ENCODE measurements at places on chromosomes 1 and 21.

DNA sequence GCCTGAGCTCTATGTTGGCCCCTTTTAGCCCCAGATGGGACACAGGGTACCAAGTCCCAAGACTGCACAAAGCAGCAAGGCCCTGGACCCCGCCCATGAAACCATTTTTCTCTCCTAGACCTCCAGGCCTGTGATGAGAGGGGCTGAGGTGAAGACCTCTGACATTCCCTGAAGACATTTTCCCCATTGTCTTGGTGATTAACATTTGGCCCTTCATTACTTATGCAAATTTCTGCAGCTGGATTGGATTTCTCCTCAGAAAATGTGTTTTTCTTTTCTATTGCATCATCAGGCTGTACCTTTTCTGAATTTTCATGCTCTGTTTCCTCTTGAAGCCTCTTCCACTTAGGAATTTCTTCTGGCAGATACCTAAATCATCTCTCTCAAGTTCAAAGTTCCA lies 8.2 kb upstream of the PSMA5 start:
- H3K4me3 ChIP-seq = no peak overlapping the region
- H3K36me3 ChIP-seq = no peaks in the 10 kb centered on the region
- H3K27ac ChIP-seq = no peak overlapping the region
- no peaks in the 10 kb centered on the region for H3K4me1 ChIP-seq
- peaks cover 7% of the 10 kb centered on the region for H3K27me3 ChIP-seq

DNA sequence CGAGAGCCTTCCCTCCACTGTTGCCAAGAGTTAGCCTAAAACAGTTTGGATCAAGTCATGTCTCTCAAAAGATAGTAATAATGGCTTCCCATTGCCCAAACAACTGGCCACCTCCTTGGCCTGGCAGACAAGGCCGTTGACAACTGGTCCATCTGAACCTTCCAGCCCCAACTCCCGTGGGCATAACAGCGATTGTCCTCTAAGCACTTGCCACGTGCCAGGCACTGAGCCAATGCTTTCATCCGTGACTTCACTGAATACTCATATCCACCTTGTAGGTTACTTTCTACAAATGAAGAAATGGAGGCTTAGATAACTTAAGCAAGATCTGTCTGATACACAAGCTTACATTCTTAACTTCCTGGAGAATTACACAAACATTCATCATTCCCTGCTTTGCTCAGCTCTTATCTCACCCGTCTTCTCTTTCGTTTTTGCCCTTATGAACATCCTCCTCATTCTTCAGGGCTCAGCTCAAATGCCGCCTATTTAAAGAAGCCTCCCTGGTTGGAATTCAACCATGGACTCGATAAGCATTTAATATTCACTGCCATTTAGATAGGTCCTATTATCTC lies 106.4 kb downstream of the KCND3 start:
- H3K36me3 ChIP-seq = no peaks in the 10 kb centered on the region
- H3K4me1 ChIP-seq = no peaks in the 10 kb centered on the region
- no peak for DNase-seq
- peaks cover 9% of the 10 kb centered on the region for H3K27me3 ChIP-seq
- no peak overlapping the region for H3K4me3 ChIP-seq

- no peak overlapping the region for H3K4me3 ChIP-seq
- no peaks in the 10 kb centered on the region for H3K27me3 ChIP-seq
Measured at GRCh38 chr1:62457955-62458354, 21.1 kb downstream of the USP1 start.

GRCh38 chr1:41461790-41462679 lies 22.4 kb downstream of the EDN2 start:
- no peak overlapping the region for H3K27ac ChIP-seq
- no peaks in the 10 kb centered on the region for H3K27me3 ChIP-seq
- DNase-seq = no peak
- no peaks in the 10 kb centered on the region for H3K36me3 ChIP-seq
- no peaks in the 10 kb centered on the region for H3K4me1 ChIP-seq
- no peak overlapping the region for H3K4me3 ChIP-seq

DNA sequence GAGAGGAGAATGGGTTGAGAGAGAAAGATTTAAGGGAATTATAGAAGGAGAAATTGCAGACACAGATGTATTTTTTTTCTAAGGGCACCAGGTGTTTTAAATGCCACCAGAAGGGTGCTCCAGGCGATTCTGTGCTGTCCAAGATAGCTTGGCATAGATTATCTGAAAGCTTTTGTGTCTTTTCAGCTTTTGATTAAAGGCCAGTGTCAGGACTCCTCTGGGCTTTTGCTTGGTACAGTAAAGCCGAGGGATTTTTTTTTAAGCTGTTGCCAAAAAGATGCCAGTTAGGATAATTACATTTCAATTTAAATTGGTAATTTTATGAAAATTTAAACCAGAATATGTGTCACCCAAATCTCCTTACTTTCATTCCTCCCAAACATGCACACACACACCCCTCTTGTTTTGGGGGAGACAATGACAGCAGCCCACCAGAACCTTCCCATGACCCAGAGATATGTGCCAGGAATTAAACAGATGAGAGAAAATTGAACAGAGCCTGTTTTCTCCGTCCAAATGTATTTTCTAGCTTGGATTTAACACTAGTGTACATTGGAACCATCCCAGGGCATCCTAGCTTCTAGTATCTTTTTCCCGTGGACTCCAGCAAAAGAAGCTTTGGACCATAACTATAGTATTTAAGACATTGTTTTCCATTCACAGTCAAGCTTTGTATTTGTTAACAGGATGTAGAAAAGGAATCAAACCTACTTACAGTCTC lies 670.7 kb upstream of the CXADR start:
- no peaks in the 10 kb centered on the region for H3K36me3 ChIP-seq
- H3K4me3 ChIP-seq = no peak overlapping the region
- H3K27ac ChIP-seq = no peak overlapping the region
- no peak for DNase-seq

DNA sequence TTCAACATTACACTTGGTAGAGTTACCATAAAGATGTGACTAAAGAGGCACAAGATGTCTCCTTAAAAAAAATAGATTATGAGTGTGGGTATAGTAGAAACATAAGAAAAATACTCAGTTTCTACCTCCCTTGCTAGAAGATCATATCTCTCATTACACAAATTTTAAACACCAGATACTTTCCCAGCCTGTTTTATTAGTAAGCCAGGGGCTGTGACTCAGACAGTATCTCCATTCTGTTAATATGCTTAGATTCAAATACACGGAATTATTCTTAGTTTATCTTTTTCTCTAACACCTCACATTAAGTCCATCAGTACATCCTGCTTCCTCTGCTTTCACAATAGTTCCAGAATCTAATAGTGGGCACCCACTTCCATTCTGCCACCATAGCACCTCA lies 561.8 kb upstream of the ADAMTS5 start:
- H3K27ac ChIP-seq = no peak overlapping the region
- H3K4me3 ChIP-seq = no peak overlapping the region
- no peaks in the 10 kb centered on the region for H3K36me3 ChIP-seq
- no peak for DNase-seq
- no peaks in the 10 kb centered on the region for H3K27me3 ChIP-seq

GRCh38 chr1:19321071-19321470 lies 8.9 kb downstream of the SLC66A1 start:
- H3K4me1 ChIP-seq = peaks cover 1% of the 10 kb centered on the region
- DNase-seq = no peak
- H3K36me3 ChIP-seq = no peaks in the 10 kb centered on the region
- H3K27me3 ChIP-seq = no peaks in the 10 kb centered on the region
- no peak overlapping the region for H3K27ac ChIP-seq

- no peaks in the 10 kb centered on the region for H3K36me3 ChIP-seq
- no peak for DNase-seq
- no peak overlapping the region for H3K27ac ChIP-seq
- no peak overlapping the region for H3K4me3 ChIP-seq
- peaks cover 14% of the 10 kb centered on the region for H3K27me3 ChIP-seq
Measured at GRCh38 chr1:38055398-38055797, 8.8 kb upstream of the POU3F1 start.

GRCh38 chr1:118257946-118258345 lies 72.9 kb upstream of the SPAG17 start:
- no peak overlapping the region for H3K4me3 ChIP-seq
- H3K4me1 ChIP-seq = no peaks in the 10 kb centered on the region
- no peaks in the 10 kb centered on the region for H3K27me3 ChIP-seq

GRCh38 chr1:209390764-209391163 lies 192.8 kb upstream of the CAMK1G start:
- H3K4me3 ChIP-seq = no peak overlapping the region
- DNase-seq = no peak
- no peaks in the 10 kb centered on the region for H3K36me3 ChIP-seq

DNA sequence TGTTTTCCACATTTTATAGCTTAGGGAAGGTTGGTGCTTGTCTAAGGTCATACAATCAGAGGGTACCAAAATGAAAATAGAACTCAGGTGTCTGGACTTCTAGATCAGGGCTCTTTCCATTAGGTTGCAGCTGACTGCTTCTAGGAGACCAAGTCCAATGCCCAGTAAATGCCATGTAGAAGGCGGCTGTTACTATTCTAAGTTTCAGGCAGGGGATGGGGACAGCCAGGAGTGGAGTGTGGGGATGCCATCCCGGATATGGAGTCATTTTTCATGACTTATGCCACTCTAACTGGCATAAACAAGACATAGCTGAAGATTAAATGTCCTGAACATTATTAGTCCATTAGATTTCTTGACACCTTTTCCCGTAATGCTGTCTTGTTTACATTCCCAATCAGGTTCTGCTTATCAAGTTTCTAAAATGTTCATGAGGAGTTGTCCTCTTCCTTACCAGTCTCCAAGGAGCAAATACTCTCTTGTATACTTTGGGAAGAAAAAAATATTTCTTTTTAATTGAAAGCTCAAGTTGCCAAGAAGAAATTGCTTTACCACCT lies 31.5 kb downstream of the XCL1 start:
- no peaks in the 10 kb centered on the region for H3K36me3 ChIP-seq
- no peak overlapping the region for H3K4me3 ChIP-seq
- DNase-seq = no peak
- H3K27ac ChIP-seq = no peak overlapping the region
- peaks cover 6% of the 10 kb centered on the region for H3K27me3 ChIP-seq
- H3K4me1 ChIP-seq = peaks cover 13% of the 10 kb centered on the region

DNA sequence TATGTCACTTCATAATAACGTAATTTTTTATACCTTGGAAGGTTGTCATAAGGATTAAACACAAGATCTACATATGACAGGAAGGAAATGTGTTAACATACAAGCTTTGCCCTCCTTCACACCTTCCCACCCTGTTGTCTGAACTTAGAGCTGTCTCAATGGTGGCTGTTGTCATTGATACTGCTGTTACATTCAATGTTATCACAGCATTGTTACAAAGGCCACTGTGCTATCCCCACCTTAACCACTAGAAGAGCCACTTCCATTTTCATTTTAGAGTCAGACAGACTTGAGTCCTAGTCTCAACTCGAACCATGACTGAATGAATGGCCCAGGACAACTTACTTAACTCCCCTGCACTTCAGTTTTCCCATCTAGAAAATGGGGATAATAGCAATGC lies 31.2 kb downstream of the TAS1R2 start:
- no peaks in the 10 kb centered on the region for H3K36me3 ChIP-seq
- H3K27ac ChIP-seq = no peak overlapping the region
- no peaks in the 10 kb centered on the region for H3K27me3 ChIP-seq

- peak; percentile 35 for DNase-seq
- no peak overlapping the region for H3K4me3 ChIP-seq
- H3K36me3 ChIP-seq = no peaks in the 10 kb centered on the region
- H3K27me3 ChIP-seq = peaks cover 79% of the 10 kb centered on the region
- H3K4me1 ChIP-seq = peaks cover 24% of the 10 kb centered on the region
- no peak overlapping the region for H3K27ac ChIP-seq
Measured at GRCh38 chr1:208238710-208239472, 5.3 kb downstream of the PLXNA2 start.

- H3K4me1 ChIP-seq = no peaks in the 10 kb centered on the region
- no peak overlapping the region for H3K4me3 ChIP-seq
- no peak for DNase-seq
- H3K36me3 ChIP-seq = no peaks in the 10 kb centered on the region
- no peak overlapping the region for H3K27ac ChIP-seq
- H3K27me3 ChIP-seq = no peaks in the 10 kb centered on the region
Measured at GRCh38 chr1:29635501-29636263, 399.4 kb downstream of the PTPRU start.

DNA sequence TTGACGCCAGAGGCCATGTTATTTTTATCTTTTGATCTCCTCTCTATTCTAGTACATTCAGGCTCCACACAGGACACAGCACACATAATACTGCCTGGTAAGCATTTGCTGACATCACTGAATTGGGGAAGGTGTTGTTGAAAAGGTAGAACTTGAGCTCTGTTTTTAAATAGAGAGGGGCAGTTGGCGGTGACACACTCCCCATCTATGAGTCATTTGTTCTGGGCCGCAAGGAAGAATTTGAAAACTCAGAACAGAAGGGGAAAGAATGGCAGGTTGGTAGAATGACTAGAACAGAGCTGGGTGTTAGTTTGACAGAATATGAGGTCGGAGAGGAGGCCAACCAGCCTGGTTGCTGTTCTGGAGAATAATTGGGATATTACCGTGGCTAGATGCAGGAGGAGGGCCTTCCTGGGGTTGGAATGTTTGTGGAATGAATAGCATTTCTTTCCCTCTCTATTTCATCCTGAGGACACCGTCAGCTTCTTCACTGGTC lies 52.1 kb upstream of the ERRFI1 start:
- no peak overlapping the region for H3K27ac ChIP-seq
- H3K36me3 ChIP-seq = no peaks in the 10 kb centered on the region
- H3K4me3 ChIP-seq = no peak overlapping the region
- H3K4me1 ChIP-seq = no peaks in the 10 kb centered on the region

- no peak overlapping the region for H3K4me3 ChIP-seq
- H3K36me3 ChIP-seq = no peaks in the 10 kb centered on the region
- no peak for DNase-seq
- no peaks in the 10 kb centered on the region for H3K4me1 ChIP-seq
- peaks cover 13% of the 10 kb centered on the region for H3K27me3 ChIP-seq
- H3K27ac ChIP-seq = no peak overlapping the region
Measured at GRCh38 chr1:67601955-67602354, 83.0 kb upstream of the GADD45A start.

- H3K27me3 ChIP-seq = no peaks in the 10 kb centered on the region
- no peak overlapping the region for H3K27ac ChIP-seq
- no peaks in the 10 kb centered on the region for H3K36me3 ChIP-seq
- no peak overlapping the region for H3K4me3 ChIP-seq
Measured at GRCh38 chr1:1967151-1967550, 36.4 kb downstream of the CFAP74 start.

DNA sequence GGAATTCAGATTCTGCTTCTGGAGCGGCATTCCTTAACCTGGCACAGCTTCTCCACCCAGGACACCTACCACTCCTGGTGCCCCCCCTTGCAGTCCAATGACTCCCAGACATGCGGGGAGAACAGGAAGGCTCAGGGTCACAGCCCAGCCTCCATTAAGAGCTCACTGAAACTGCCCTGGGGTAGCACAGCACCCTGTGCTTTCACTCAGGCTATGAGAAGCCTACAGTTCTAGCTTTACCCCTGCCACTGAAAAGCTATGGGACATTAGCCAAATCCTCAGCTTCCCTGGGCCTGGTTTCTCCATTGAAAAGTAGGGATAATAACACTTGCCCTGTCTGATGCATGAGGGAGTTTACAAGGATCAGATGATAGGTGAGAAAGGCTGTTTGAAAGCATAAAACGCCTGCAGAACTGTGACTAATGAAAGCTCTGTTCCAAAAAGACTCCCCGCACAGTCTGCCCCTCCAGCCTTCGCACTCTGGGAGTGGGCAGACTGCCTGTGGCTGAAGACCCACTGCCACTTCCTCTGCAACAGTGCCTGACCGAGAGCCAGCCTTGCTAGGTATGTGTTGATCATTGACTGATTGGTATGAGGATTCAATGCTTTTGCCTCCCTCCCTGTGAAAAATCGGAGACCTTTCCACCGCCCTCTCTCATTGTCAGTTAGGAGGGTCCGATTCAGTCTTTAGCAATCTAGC lies 2.7 kb upstream of the CLDN19 start:
- peaks cover 7% of the 10 kb centered on the region for H3K36me3 ChIP-seq
- H3K4me3 ChIP-seq = no peak overlapping the region
- no peak overlapping the region for H3K27ac ChIP-seq
- H3K4me1 ChIP-seq = no peaks in the 10 kb centered on the region
- H3K27me3 ChIP-seq = no peaks in the 10 kb centered on the region
